Foreskin fibroblast (primary cell): ENCODE measurements at places on chromosomes 1 and 21.

DNA sequence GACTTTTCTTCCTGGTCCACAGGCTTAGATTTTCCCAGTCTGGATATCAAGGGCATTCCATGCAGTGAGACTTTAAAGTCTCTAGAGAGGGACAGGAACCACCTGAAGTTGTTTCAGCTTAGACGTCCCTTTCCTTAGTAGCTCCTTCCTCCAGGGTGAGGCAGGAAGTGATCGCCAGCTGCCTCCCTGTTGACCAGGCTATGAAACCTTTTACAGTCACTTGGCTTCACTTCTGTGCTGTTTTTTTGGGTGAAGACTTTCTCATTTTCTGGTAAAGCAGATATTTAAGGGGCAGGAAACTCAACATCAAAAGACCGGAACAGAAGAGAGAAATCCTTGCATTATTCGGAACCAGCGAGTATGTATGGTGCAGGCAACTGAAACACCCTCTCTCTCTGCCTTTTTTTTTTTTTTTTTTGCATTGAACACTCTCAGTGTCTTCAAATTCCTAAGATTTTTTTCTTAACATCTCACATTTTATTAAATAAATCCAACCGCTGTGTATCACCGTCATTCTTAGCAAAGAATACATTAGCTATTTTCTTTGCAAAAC, 234.6 kb upstream of the IRF2BP2 start:
- DNase-seq, result no peak

DNA sequence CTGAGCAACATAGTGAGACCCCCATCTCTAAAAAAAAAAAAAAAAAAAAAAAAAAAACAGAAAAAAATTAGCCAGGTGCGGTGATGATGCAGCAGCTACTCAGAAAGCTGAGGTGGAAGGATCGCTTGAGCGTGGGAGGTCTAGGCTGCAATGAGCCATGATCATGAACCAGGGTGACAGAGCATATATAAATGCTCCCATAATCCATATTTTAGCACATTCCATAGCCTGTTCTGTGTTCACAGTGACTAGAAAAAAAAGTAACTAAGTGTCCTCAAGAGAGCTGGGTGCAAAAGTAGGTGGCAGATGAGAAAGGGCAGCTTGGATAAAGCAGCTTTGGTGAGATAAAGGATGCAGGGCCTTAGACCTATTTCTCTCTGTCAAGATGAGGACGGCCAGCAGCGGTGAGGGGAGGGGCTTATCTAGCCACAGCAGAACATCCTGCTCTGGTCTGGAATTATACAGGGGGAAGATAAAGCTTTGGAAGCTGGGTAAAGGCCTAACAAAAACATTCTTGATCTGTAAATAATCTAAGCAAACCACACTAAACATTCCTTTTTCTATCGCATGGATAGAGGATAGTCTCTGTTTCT, 205.3 kb downstream of the DAB1 start:
- DNase-seq, result no peak

DNA sequence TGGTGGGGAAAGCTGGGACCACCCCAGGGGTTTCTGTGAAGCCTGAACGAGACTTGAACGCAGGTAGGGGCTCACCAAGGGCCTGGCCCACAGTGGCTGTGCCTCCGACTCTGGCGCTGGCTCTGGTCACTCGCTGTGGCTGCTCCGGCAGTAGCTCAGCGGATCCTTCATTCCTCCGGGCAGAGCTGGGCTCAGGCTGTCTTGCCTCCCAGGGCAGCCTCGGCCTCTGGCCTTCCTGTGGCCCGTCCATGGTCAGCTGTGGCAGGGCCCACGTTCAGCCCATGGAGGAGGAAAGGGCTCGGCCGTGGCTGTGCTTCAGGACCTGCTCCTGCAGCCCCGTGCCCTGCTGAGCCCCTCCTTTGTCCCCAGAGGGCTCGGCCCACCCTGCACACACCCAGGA, 162.9 kb upstream of the C1orf174 start:
- DNase-seq, result no peak

- no peak for DNase-seq
Measured at GRCh38 chr1:11488966-11489625, 10.1 kb downstream of the DISP3 start.

DNA sequence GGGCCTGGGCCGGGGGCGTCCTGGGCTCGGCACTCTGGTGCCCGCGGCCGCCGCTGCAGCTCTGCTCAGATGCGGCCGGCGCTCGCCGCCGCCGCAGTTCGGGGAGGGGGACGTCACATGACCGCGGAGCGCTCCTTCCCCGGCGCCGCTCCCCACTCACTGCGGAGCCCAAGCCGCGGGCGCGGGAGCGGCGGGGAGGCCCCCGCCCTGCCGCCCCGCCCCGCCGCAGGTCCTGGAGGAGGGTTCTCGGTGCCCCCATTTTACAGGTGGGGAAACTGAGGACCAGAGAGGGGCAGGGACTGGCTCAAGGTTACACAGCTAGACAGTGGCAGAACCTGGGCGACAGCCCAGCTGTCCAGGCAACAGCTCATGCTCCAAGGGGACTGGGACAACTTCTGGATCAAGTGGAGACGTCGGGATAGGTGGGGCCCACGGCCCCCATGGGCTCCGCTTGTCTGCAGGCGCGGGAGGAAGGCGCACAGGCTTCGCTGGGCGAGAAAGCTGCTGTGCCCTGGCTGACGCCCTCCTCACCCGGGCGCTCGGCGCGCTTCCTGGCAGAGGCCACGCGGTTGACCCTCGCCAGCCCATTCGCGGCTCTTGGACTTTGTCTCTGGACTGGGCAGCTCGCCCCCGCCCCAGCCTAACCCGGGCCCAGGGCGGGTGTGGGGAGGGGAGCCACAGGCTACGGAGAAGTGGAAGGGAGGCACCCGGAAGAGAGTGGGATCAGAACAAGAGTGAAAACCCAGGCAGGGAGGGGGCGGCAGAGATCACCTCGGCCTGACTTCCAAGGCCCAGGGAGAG, at the start of gene RAP1GAP:
Gene RAP1GAP, minus strand, starts transcription at position 100 of the 801 bp plus-strand sequence. CDS start 49,325 bp downstream, outside the sequence.
- no peak for DNase-seq

DNA sequence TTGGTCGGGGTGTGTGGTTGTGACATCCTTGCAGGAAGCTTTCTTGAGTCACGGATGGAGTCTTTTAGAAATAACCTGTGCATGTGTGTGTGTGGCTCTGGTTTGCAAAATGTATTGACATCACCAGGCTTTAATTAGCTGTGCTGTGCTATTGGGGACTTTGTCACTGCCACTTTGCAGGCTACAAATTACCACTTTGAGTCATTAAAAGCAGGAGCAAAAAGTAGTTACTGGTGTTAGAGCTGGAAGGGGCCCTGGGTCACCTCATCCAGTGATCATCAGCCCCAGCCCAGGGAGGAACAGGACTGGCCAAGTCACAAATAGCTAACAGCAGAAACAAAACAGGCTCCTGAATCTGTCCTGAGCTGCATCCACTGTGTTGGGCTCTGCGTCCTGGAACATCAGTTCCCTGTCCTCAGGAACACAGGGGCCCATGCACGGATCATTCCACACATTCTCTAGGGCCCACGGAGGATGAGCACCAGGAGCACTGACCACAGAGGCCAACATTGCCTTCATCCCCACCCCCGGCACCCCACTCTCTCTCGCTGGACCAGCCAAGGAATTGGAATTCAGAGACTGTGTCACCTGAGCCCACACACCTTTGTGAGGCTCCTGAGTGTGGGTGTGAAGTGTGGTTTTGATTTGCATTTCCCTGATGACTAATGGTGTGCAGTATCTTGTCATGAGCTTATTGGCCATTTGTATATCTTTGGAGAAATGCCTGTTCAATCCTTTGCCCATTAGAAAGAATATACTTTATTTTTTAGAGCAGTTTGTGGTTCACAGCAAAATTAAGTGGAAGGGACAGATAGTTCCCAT, 280.1 kb upstream of the C1orf174 start:
- DNase-seq, result no peak

DNA sequence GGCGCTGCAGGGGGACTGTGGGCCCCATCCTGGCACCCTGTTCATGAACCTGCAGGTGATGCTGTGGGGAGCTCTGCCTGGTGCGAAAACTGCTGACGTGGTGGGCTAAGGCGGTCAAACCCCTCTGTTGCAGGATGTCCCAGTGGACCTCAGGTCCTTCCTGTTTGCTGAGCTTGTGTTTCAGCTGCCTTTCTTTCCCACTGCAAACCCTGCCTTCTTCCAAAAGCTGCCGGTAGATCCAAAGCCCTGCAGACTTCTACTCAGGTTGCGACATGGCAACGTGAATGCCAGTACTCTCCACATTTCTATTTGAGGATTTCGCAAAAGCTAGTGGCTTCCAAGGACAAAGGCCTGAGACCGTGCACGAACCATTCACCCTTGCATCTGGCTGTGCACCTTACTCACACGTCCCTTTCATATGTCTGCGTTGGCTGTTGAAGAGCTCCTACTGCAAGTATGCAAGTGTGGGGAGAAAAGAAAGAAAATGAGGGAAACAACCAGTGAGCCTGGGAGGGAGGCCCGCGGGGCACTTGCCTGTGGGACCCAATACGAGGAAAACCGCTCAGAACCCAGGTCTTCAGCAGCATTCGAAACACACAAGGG, 6.2 kb upstream of the RRP1 start:
- no peak for DNase-seq

- no peak for DNase-seq
Measured at GRCh38 chr1:237042526-237042891, 525 bp downstream of the RYR2 start.

GRCh38 chr21:35860189-35860869, 200.0 kb downstream of the SETD4 start:
- DNase-seq, result no peak

- no peak for DNase-seq
Measured at GRCh38 chr1:24100945-24101737, 10.8 kb downstream of the MYOM3 start.

DNA sequence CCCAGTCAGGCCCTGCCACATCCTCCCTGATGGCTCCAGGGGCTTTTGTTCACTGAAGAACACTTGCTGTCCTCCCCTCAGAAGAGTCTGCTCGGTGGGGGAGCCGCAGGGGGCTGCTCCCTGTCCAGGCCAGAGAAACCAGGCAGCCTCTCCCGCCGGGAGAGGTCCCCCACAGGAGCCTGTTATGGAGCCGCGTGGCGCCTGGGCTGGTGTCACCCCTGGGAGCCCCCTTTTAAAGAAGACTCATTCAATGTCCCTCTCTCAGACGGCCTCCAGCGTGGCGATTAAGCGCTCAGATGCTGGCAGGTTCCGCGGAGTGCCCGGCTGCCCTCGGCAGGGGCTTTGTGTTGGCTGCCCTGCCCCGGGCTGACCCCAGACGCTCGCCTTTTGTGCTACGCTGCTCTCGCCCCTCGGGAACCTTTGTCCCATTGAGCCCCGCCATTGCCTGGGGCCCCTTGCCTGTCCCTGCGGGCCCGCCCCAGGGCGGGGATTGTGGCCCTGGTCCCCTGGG, 43.1 kb downstream of the SKI start:
- DNase-seq, result no peak

DNA sequence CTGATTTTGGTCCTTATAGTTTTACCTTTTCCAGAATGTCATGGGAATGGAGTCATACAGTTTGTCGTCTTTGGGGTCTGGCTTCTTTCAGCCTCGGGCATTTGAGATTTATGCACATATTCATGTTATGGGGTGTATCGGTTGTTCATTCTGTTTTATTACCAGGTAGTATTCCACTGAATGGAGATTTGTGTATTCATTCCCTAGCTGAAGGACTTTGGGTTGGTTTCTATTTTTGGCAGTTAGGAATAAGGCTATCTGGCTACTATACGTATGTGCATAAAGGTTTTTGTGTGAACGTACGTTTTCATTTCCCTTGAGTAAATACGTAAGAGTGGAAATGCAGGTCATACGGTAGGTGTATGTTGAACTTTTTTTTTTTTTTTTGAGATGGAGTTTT, 65.1 kb downstream of the ACTL8 start:
- no peak for DNase-seq

- no peak for DNase-seq
Measured at GRCh38 chr1:6481820-6482219, 9.6 kb downstream of the PLEKHG5 start.

DNA sequence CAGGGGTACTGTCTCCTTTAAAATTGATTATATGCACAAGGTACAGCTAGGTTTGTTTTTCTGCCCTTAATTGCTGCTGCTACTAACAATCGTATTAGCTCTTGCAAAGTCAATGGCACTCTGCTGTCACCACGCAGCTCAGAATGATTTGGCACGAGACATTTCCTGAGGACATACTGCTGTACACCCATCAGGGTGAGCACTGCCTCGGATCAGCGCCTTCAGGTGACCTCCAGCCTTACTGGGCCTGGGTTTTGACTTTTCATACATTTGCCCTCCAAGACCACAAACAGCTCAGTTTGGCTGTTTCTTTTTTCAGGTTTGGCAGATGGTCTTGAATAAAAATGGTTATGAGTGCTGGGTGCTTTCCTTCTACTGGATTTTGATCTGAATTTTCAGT, 110.9 kb downstream of the NTPCR start:
- DNase-seq, result no peak

GRCh38 chr1:80892539-80892938, 908.2 kb upstream of the ADGRL2 start:
- DNase-seq, result no peak

- no peak for DNase-seq
Measured at GRCh38 chr1:106217765-106218164, 838.7 kb upstream of the PRMT6 start.

- no peak for DNase-seq
Measured at GRCh38 chr1:181119093-181119989, 30.8 kb downstream of the IER5 start.

- no peak for DNase-seq
Measured at GRCh38 chr1:167674156-167674555, 44.1 kb downstream of the RCSD1 start.

DNA sequence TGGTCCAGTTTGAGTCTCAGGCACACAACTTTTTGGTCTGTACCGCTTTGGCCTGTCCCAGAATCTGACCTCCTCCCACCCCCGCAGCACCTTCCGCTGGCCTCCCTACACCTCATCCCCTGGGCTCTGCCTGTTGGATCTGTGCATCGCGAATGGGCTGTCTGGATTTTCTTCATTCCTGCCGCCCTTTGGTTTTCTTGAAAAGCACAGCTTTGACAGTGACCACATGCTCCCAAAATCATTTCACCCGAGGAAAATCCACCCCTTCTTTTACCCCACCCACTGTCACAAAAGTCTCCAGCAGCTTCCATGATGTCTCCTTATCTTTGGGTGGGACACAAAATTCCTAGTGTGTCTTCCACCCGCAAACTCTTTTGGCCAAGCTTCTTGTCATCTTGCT, 65.0 kb upstream of the SSX2IP start:
- DNase-seq, result no peak

- DNase-seq, result peak; percentile 93
Measured at GRCh38 chr1:181073638-181074037, 14.9 kb upstream of the IER5 start.

- no peak for DNase-seq
Measured at GRCh38 chr1:228285661-228286504, 78.0 kb downstream of the OBSCN start.

- no peak for DNase-seq
Measured at GRCh38 chr21:25385341-25385740, 221.9 kb downstream of the MRPL39 start.

GRCh38 chr1:232628335-232629249, 1.3 kb downstream of the SIPA1L2 start:
- DNase-seq, result peak; percentile 35

- DNase-seq, result no peak
Measured at GRCh38 chr21:16851054-16851453, 661.8 kb upstream of the CXADR start.

GRCh38 chr1:40762144-40762923, 21.3 kb upstream of the KCNQ4 start:
- no peak for DNase-seq

- DNase-seq, result no peak
Measured at GRCh38 chr1:17581389-17582123, 42.1 kb downstream of the ARHGEF10L start.
